Stimulated activated CD4-positive, alpha-beta T cell treated with anti-CD3 and anti-CD28 coated beads, Interleukin-1b, Interleukin-23, amount 100 ng/mL, for 24 hours (primary cell): ENCODE measurements at places on chromosomes 16 and 17.

DNA sequence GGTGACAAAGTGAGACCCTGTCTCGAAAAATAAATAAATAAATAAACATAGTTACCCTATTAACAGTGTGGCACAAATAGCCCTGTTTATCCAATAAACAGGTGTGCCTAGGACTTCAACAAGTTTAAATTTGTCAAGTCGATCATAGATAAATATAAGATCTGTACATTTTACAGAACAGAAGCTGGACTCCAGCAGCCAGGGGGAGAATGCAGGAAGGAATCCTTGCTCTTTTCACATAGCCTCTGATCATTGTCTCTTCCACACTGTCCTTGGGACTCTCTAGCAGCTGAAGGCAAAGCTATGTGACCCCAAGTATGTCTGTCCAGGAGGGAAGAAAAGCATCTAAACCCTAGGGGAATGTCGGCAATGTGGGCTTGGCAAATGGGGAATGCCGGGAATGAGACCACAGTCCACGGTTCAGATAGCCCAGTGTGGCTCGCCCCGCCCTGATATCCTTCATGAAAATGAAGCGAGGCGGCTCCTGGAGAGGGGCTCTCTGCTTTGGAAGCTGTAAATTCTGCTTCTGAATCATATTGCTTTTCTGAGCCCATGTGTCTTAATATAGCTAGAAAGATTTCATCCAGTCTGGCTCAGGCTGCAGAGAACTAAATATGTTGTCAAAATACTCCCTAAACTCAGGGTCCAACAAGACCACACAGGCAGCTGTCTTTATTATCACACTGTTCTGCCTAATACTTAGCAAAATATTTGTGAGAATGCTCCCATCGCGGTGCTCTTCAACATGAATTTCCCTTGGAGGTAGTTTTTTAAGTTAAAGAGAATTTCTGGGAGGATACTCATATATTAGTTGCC lies 24.9 kb upstream of the GRB2 start:
- DNase-seq, result no peak

DNA sequence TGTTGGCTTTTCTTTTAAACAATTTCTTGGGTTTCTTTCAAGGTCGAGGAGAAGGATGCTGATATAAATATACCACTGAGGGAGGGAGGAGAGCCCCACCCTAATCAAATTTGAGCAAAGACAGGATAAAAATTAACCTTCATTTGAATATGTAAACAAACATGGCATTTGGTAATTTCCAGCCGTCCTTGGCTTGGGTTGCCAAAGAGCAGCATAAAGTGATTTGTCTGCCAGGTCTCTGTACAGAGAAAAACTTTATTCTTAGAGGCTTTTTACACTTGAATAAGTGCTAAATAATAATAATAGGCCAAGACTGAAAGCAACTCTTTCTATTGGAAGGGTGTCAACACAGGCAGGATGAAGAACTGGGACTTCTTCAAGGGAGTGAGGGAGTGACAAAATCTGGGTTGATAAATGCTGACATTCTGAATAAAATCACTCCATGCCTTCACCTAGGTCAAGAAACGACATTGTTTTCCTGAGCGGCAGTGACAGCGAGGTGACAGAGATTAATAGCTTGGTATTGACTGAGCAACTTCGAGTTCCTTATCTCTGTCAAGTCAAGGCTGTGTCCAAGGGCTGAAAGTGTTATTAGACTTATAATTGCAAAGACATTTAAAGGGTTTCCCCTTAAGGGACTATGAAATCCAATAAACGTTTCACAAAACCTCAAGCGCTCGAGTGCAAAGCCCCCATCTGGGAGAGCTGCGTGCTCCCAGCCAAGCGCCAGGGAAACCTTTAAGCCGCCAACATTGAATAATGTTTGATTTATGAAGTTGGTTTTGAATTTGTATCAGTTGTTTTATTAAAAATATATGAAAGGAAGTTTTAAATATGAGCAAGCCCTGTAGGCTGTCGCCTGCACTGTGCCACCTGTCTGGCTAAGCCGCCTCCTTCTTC lies 269.5 kb upstream of the N4BP1 start:
- DNase-seq, result no peak

DNA sequence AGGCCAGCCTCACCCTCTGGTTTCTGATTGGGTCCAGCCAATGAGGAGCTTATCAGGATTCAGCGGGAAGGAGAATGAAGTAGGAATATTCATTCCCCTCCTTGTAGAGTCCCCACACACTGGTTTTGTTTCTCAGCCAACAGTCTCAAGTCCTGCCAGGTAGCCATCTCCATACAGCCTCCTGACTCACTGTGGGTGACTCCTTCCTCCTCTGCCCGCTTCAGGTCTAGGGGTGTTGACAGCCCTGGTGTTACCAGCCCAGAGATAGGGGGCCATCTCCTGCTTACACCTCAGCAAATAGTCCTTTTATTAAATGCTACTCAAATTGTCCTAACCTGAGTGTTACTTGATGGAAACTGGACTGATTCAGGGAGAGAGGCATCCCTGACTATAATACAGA lies 4.0 kb upstream of the MFAP4 start:
- no peak for DNase-seq

DNA sequence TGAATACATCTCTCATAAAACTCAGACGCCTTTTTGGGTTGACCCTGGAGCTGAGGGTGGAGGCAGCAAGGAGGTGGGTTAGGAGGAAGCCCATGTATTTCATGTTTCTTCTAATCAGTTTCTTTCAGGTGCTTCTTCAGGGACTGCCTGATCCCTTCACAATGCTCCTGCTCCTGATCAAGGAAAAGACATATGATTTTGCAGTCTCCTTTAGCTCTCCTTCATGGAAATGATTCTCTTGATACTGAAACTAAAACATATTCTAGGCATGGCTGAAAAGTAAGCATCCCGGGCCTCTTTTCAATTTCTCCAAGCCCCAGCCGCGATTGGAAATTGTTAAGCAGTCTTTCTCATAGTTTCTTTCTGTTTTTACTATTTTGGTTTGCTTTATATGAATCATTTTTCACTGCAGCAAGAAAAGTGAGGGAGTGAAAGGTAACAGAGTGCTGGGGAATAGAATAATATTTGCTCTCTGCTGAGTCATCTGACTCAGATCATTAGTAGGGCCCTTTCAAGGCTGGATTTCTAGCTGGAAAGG lies 730.7 kb downstream of the CDH11 start:
- DNase-seq, result no peak

- DNase-seq, result no peak
Observed at GRCh38 chr17:73950593-73950914, 252.9 kb upstream of the RPL38 start.

DNA sequence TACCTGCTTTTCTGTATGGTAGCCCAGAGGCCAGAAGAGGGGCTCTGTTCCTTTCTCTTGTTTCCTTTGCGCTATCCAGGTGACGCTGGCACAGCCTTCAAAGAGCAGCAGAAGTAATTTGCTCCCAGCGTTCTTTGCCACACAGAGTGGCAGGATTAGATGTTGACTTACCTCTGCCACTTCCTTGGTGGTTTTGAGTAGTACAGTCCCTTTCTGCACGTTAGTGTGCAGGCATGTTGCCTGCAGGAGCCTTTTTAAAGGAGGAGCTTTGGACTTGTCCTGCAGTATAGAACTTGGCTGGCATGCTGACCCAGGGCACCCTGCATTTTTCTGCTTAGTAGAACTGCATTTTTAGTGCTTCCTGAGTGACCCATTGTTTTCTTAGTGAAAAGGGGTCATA lies at the start of gene ABCC11:
TSS of gene ABCC11 (minus strand) at position 229 of the 400 bp plus-strand sequence. CDS start 15,618 bp downstream, outside the sequence.
- DNase-seq, result no peak

DNA sequence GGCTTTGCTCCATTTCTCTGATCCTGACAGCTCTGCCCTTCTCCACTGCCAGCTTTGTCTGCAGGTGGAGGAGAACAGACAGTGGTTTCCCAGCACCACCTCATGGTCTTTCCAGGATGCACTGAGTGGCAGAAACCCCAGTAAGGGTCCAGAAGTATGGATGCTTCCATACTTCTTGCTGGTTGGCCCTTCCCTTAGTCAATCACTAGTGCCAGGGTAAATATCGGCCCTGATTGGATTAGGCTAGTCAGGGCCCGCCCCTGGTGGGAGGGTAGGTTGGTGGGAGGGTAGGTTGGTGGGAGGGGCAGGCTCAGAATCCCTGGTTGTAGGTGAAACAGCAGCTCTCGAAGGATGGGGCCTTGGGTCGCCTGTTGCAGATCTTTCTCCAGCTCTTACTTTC lies 10.2 kb downstream of the RNF213 start:
- DNase-seq, result no peak

GRCh38 chr17:823501-823902 lies 41.3 kb downstream of the MRM3 start:
- DNase-seq, result no peak

DNA sequence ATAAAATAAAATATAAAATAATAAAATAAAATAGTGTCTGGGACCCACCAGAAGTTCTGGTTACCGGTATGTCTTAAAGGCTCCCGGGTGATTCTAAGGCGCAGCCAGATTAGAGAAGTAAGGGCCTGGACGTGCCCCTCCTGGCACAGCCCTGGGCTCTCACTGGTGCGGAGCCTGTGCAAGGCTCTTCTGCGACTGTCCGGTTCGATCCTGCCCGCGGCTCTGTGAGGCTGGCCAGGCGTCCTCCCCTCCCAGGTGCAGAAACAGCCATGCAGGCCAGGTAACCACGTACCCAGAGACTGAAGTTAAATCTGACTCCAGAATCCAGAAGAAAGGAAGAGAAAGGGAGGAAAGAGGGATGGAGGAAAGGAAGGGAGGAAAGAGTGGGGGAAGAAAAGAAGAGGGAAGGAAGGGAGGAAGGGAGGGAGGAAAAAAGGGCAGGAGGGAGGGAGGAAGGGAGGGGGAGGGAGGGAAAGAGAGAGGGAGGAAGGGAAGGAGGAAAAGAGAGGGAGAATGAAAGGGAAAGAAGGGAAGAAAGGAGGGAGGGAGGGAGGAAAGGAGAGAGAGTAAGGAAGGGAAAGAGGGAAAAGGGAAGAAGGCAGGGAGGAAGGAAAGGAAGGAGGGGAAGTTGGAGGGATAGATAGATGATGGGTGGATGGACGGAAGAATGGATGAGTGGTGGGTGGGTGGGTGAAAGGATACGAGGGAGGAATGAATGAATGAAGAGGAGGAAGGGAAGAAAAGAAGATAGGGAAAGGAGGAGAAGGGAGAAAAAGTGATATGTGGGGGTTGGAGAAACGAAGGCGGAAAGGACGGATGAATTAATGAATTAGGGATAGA lies 42.3 kb downstream of the C16orf82 start:
- no peak for DNase-seq

DNA sequence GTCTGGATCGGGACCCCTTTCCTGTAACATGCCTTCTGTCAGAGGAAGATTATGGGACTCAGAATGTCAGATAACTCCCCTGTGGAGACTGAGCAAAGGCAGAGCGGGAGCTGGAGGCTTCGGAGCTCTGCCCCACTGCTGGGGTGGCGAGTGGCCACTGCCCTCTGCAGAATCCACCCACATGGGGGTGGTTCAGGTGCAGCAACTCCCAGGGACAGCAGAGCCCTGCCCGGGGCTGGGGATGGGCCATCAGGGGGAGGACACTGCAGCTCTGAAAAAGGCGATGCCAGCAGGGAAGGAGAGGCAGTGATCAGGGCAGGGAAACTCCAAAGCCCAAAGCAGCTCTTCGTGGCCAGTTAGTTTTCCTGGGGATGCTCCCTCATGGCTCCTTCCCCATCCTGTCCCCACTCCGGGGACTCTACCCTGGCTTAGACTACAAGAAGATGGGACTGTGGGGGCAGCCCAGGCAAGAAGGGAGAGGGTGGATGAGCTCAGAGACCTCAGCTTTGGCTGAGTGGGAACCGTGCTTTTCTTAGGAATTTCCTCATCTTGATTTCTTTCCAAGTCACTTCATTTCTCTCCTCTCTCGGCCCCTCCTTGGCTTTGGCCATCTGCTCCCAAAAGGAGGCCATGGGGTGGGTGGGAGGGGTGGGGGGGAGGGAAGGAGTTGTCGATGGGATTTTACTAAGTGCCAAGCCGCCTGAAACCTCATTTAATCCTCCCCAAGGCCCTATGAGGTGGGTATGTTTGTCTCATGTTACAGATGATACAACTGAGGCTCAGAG lies 4.0 kb downstream of the CA4 start:
- no peak for DNase-seq

DNA sequence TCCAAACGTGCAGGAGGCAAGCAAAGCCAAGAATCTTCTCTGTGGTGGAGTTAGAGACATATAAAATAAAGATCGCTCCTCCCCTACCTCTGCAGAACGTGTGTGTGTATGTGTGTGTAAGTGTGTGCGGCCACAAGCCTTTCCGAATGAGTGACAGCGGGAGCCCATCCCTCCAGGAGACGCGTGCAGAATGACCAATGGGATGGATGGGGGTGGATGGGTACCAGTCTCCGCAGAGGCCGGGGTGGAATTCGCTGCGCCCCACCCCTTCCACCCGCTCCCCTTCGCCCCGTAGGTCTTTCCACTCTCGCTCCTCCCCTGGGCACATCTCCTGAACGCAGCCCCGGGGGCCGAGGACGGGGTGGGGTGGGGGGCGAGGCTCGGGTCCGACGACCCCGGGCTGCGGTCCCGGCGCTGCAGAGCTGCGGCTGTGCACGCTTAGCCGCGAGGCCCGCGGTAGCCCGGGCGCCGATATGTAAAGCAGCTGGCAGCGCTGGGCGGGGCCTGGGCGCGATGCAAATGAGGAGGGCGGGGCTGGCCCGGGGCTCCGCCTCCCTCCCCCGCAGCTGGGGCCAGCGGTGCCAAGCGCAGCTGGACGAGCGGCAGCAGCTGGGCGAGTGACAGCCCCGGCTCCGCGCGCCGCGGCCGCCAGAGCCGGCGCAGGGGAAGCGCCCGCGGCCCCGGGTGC lies at the start of gene PRKCB:
TSS of gene PRKCB (plus strand) at position 594 of the 688 bp plus-strand sequence.
- peak; percentile 80 for DNase-seq

DNA sequence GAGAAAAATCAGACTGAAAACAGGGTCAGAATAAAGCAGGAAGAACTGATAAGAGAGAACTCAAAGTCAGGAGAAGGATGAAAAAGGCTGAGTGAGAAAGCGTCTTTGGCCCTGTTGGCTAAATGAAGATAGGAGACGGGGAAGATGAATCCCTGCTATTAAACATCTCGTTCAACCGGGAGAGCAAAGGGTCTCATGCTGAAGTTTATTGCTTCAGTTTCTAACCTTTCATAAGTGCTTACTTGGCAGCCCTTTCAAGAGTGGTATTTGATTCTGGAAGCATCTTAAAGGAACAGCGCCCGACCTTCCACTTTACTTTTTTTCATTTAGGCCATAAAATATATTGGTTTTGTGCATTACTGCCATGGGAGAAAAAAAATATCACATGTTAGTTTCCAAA lies 288.3 kb upstream of the RBFOX1 start:
- no peak for DNase-seq
